ENCODE measurements at places on chromosomes 3 and 15.

GRCh38 chr15:68279779-68280753, 2.5 kb downstream of the FEM1B start:
- DNase-seq: no peak

DNA sequence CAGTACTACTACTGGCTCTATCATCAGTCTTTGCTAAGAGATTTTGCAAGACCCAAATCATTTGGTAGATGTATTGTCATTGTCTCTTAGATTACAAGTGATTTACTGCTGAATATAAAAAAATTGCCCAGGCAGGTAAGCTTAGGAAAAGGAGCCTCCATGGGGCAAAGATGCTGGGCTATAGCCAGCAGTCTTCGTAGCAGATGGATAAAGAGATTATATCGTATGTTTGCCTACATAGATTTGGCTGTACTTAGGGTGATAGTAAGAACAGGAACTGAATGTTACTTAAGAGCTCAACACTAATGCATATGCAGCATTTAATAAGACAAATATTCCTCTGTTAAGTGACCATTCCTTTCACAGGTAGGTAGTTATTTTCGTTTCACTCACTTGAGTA, 48.9 kb downstream of the PTPRG start:
- DNase-seq: no peak

- DNase-seq: no peak
Observed at GRCh38 chr15:82625136-82625535, 22.0 kb downstream of the CPEB1 start.

DNA sequence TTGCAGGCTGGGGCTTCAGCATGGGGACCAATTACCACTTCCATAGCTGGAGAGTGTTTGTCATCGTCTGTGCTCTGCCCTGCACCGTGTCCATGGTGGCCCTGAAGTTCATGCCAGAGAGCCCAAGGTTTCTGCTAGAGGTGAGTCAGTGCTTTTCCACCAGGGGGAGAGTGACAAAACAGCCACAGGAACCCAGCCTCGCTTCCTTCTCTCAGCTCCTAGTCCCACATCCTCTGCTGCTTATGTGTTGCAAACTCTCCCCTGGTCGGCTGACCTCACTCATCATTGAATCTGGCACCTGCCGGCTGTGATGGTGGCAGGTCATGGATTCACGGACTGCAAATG, 158.3 kb downstream of the SV2B start:
- no peak for DNase-seq

DNA sequence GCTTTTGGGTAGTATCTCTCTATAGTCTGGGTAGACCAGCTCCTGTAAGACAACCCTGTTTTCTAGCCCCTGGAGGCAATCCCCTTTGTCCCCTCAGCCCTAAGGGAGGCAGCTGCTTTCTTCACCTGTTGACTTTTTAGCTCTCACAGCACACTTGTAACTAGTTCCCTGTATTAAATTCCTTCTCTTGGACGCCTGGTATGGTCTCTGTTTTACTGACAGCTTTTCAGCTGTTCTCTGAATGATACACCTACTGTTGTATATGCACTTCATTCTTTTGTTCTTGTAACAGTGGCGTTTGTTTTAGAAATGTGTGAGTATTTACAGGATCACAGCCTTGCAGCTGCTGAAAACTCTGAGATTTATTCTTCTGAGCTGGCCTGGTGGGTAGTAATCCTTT, 413.0 kb upstream of the RBMS3 start:
- no peak for DNase-seq

GRCh38 chr15:68343579-68344225, 66.2 kb downstream of the FEM1B start:
- DNase-seq: no peak

Measured in effector memory CD4-positive, alpha-beta T cell (primary cell).